COR-L47 (cell line): ENCODE measurements at places on chromosomes 5 and 9.

GRCh38 chr5:123444016-123444415 lies 20.8 kb upstream of the CEP120 start:
- no peak for DNase-seq

DNA sequence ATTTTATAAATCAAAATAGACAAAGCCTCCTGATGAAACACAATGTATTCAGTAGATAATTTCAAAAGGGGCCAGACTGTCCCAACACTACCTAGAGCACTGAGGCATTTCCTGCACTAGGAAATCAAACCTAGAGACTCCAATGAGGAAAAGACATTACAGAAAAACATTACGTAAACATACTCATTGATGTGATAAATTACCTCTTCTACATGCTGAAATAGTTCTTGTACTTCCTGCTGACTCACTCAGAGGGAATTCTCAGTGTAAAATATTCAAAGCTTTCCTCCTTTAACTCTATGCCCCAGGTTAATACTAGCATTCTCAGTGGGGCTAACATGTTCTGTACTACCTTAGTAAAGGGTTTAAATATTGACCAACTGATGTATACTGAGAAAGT lies 178.0 kb downstream of the ESM1 start:
- DNase-seq = no peak

GRCh38 chr9:26800322-26800721 lies 92.3 kb downstream of the CAAP1 start:
- no peak for DNase-seq

DNA sequence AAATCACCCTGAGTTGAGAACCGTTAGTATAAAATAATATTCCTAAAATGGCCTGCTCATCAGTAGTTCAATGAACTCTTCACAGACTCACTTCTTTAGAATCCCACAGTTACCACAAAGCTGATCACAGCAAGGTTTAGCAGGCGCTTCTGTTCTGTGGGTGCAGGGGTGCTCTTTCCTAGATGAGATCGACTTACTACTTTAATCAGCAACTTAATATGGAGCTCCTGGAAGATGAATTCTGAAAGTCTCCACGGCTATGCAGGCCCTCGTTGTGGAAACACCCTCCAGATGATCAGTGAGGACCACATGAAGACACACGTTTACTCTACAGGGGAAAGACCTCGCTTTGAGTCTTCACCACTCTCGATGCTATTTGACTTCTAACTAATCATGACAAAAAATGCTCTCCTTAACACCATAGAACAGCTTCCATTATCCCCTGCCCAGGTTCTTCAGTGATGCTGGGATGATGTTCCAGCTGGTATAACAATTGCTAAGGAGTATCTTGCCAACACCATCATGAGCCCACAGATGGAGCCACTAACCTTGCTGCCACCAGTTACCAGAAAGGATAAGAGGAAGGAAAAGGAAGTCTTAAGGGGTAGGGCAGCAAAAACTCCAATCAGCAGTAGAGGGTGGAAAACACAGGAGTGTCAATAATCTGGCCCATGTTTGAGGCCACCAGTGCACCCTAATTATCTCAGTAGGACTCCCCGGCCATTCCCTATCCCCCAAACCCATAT lies 17.9 kb upstream of the GPX8 start:
- no peak for DNase-seq

- DNase-seq = no peak
These were observed 260.0 kb downstream of the SGCD start for GRCh38 chr5:156587012-156587411.

DNA sequence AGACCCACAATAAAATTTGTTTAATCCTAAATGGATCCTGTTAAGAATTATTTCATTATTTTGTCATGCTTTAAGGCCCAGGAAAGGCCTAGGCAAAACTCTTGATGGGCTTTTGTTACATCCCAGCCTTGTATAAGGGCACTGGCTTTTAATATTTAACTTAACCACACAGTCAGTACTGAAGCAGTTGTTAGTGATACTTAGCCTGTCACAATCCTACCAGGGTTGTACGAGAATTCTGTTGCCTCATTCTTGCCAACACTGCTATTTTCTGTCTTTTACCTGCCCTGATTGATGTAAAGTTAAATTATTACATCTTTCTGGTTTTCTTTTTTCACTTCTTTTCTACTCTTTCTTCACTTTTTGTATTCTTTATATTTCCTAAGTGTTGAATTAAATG lies 10.9 kb downstream of the ZNF169 start:
- DNase-seq = no peak

DNA sequence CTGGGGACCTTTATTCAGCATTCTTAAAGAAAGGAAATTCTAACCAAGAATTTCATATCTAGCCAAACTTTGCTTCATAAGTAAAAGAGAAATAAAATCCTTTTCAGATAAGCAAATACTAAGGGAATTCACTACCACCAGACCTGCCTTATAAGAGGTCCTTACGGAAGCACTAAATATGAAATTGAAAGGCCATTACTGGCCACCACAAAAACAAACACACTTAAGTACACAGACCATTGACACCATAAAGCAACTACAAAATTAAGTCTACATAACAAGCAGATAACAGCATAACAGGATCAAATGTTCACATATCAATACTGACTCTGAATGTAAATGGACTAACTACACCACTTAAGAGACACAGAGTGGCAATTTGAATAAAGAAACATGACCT lies 361.4 kb upstream of the POU5F2 start:
- DNase-seq = no peak

- DNase-seq = no peak
These were observed 761.3 kb upstream of the DMAC1 start for GRCh38 chr9:8560560-8561525.

DNA sequence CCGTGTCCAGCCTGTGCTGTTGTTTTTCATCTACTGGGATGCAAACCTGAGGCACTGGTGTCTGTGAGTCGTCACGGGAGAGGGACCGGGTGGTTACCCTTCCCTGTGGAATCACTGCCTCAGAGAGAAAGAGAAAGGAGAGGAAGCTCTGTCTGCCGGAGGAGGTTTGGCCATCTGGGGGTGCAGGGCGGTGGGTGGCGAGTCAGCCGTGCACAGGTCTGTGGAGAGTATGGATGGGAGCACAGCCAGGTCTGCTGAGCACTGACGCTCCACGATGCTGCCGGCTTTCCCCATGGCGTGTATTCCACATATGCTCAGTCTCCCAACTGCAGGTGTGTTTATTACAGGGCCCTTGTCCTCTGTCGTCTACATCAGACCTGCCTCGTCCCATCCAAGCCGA lies 395.2 kb upstream of the IRX4 start:
- no peak for DNase-seq

GRCh38 chr9:107727086-107727780 lies 237.7 kb upstream of the KLF4 start:
- no peak for DNase-seq

DNA sequence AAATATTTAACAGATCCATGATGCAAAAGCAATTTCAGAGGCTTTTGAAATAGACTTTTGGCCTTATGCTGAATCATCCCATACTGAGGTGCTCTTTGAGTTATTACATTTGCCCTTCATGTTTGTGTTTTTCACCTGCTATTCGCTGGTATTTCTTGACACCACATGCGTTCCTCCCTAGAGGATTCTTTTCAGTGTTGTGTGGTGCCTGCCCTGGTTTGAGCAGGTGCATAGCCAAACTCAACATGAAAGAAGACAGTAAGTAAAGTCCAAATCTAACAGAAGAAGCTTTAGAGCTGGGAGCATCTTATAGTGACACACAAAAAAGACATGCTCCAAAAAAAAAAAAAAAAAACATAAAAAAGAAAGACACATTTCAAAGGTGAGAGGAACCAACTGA lies 796.3 kb downstream of the SEMA5A start:
- DNase-seq = no peak

DNA sequence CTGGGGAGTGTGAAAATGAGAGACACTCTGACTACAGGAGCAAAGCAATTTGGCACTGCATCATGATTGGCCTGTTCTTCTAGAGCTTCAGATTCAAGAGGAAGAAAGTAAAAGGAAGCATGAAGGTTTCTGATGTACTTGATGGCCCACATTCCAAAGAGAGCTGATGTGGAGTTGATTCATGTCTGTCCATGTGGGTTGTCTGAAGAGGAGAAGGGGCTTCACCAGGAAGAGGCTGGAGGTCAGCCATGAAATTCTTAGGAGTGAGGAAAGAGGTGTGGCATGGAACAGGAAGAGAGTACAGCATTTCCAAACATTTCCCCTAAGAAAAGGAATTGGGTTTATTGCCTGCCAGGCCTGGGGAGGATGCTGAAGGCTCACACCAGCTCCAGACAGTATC lies 70.7 kb downstream of the PTCD2 start:
- no peak for DNase-seq

DNA sequence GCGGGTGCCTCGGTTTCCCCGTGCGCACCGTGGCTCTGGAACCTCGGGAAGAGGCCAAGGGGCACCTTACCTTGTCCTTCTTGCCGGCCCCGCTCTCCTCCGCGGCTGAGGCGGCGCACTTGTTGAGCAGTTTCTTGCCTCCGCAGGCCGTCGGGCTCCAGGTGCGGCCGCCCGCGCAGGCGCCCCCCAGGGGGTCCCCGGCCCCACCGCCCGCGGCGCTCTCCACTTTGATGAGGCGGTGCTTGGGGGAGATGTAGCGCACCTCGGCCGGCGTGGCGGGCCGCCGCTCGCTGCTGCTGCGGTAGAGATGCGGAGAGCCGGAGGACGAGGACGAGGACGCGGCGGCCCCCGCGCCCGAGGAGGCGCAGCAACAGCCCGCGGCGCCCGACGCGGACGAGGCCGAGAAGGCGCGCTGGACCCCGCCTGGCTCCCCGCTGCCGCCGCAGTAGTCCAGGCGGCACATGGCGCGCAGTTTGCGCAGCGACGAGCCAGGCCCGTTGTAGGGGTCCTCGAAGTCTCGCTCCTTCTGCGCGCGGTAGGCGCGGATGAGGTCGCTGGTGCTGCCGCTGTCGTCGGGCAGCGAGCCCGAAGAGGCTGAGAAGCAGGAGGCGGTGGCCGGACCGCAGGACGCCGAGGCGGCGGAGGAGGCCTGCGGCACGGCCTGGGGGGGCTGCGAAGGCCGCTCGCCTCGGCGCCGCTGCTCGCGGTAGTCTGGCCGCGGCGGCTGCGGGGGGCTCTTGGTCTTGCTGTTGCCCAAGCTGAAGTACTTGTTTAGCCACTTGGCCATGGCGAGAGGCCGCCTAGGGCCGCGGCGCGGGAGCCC lies 957 bp downstream of the SHB start:
- DNase-seq = no peak

DNA sequence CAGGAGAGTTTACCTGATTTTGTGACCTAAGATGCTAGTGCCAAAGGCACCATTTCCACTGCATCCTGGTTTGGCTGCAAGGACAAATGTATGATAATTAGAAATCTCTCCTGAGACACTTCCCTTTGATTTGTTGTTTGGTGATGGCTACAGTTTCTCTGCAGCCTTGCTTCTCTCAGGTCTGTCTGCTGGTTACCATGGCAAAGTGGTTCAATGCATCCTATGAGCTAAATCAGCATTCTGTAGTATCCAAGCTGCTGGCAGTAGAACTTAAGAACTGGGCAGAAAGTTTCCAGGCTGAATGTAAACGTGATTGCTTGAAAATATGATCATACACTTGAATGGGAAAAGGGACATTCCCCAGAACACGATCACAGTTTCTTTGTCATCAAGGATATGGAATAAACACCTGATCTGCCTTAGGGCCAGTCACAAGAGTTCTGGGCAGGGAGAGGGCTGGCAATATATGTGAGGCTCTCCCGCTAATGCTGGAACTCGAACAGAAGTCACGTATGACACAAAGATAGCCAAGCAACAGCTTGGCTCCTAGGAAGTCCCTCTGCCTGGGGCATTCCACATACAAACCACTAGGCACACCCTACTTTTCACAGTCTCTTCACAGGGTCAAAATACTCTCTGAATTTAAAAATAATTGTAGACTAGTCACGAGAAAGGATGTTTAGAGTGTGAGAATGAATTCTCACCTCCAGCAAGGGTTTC lies 138.1 kb upstream of the GRAMD2B start:
- no peak for DNase-seq

- DNase-seq = no peak
These were observed 631.8 kb downstream of the GABRG2 start for GRCh38 chr5:162699361-162699760.

DNA sequence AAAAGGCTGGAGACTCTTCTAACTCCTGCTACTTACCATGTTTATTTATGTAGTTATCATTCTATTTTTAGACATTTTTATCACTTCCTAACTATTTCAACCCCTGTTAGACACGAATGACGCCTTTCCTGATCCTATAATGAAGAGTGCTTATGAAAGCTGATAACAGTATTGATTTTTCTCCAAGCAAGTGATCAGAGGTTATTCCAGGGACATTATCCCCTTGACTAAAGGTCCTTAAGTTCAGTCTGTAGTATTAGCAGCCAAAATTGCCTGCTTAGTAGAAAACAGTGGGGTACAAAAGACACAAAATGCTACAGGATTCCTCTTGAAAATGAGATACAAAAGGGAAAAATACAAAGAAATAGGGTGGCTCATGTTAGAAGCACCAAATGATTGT lies 235.6 kb downstream of the DNAH5 start:
- DNase-seq = no peak

DNA sequence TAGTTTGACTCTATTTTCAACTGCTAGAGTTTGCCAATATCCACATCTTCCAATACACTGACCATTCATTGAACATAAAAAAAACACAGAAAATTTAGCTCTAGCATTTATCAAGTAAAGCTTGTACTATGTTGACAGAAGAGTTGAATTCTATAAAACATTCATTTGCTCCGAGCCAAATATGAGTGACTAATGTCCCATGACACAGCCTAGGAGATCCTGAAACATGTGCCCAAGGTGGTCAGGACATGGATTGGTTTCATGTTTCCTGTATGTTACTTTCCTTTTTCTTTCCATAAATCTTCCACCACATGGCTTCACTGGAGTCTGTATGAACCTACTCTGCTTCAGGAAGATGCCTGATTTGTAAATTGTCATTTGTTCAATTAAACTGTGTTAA lies 122.4 kb upstream of the PRDM9 start:
- DNase-seq = no peak

- DNase-seq = no peak
These were observed 418.0 kb downstream of the CETN3 start for GRCh38 chr5:89991592-89991991.

DNA sequence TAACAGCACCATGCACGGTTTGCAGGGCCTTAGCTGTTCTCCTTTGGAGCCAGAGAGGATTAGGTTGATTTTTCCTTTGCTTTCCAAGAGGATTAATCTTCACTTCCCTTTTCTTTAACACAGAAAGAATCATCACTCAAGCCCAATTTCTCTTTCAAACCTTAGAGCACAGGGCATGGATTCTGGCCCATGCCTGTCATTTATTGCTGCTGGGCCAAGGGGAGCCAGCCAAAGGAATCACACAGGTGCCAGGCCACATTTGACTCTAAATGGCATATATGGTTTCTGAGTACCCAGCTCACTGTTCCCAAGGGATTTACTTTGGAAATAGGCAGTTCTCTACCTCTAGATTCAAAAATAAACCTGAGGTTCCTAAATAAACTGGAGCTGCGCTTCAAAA lies 58.3 kb downstream of the FBXL7 start:
- no peak for DNase-seq

GRCh38 chr9:130606887-130607600 lies 27.7 kb downstream of the FUBP3 start:
- DNase-seq = no peak

GRCh38 chr5:54109626-54110330 lies 200.6 kb downstream of the ARL15 start:
- no peak for DNase-seq

- DNase-seq = no peak
These were observed 159.7 kb downstream of the DOCK2 start for GRCh38 chr5:169796731-169797130.

GRCh38 chr9:18721267-18721994 lies 247.5 kb downstream of the ADAMTSL1 start:
- peak; percentile 29 for DNase-seq
